Stimulated activated CD4-positive, alpha-beta T cell treated with anti-CD3 and anti-CD28 coated beads, Interleukin-15, amount 100 ng/mL, for 1 hour (primary cell): ENCODE measurements at places on chromosomes 6 and 20.

DNA sequence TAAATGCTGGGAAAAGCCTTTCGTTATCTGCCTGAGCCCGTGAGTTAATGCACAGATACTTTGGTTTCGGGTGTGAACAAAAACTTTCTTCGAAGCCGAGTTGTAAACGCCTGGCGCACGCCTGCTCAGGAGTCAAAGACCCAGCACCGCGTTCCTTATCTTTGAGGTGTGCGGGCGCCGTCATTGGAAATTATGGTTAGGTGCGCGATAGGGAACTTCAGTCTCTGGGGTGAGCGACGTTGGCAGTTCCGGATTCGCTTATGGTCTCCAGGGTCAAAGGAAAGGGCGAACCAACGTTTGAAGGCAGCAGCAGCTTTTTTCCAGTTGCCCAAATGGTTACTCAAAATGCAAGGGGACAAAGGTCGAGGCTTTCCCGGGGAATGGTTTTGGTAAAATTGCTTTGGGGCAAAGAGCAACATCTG lies 853 bp downstream of the SLC22A3 start:
- DNase-seq = no peak

DNA sequence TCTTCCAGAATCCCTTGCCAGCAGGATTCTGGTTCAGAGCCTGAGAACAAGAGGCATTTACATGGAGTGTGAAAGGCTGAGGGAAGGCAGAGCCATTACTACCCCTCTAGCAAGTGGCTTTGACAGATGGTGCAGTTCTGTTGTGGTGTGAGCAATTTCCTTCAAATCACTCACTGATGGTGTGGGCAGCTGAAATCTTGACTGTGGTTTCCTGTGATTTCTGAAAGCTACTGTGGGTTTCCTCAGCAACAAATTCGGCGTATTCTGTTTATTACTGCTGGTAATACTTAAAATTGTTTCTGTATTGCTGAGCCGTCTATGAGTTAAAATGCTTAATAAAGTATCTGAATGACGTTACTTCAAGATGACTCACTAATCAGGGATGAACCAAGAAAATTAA lies 181.5 kb upstream of the TCF21 start:
- no peak for DNase-seq

DNA sequence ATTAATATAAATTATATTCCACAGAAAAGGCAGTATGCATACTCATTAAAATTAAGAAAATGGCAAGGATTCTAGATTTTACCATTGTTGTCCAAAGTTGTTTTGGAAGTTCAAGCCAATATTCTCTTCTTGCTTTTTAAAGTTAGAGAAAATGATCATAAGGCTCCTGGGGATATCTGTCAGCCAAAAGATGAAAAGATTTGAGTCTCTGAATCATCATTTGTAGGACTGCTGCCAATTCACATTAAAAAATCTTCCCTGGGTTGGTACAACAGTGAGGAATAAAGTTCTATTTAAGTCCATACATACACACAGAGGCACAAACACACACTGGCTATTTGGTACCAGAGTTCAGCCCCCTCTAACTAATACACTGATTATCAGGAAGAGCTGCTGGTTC lies 620.1 kb downstream of the COL12A1 start:
- DNase-seq = no peak

DNA sequence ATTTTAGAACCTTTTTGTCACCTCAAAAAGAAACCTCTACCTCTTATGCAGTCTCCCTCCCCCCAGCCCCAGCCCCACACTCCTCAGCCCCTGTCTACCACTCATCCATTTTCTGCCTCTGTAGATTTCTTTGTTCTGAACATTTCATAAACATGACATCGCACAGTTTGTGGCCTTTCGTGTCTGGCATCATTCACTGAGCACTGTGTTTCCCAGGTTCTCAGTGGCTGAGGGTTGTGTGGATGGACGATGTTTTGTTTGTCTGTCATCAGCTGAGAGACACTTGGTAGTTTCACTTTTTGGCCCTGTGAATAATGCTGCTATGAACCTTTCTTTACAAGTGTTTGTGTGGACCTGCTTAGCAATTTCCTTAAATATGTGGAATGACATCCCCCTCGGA lies 64.5 kb downstream of the FAM120B start:
- no peak for DNase-seq

GRCh38 chr6:134739299-134740026 lies 210.4 kb downstream of the ALDH8A1 start:
- DNase-seq = no peak

- DNase-seq = no peak
Measured at GRCh38 chr6:22082218-22082617, 214.6 kb downstream of the PRL start.

DNA sequence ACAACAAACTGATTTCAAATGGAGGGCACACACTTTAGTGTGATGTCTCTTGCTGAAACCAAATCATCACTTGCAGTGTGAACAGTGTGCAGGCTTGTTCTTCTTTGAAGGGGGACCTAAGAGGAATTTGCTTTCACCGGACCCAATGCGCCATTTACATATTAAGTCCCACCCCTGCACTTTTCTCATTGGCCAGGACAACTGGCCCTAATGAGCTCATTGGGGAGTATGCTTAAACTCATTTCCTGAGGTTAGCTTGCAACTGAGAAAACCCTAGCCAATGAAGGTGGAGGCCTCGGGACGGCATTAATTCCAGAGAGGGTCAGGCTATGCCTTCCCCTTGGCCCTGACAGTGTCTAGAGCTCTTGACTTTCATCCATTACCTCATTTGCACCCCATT lies 58.7 kb downstream of the VEGFA start:
- no peak for DNase-seq

DNA sequence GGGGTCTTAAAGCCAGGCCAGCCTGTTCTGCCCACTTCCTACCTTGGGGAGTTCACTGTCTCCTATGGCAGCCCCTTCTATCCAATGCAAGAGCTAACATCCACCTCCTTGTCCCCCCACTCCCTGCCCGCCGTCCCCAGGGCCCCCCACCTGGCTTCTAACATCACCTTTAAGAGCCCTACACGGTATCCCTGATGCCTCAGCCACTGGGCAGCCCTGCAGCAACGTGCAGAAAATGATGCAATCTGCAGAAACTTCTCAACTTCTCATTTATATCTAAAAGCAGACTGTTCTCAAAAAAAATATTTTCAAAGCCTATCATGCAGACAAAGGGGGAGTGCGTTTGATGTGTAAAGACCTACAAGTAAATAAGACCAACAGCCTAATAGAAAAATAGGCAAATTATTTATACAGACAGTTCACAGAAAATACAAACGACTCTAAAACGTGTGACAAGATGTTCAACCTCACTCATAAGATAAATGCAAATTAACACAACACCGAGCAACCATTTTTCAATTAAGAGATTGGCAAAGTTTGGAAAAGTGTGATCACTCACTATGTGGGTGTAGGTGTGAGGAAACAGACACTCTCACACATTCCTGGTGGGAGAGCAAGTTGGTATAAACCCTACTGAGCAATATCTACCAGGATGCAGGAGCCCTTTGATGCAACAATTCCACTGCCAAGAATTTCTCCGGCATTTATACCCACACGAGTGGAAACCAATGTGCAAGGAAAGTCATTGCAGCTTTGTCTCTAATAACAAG lies 15.1 kb upstream of the HCK start:
- no peak for DNase-seq

- no peak for DNase-seq
Measured at GRCh38 chr20:568097-568652, 24.6 kb upstream of the CSNK2A1 start.

DNA sequence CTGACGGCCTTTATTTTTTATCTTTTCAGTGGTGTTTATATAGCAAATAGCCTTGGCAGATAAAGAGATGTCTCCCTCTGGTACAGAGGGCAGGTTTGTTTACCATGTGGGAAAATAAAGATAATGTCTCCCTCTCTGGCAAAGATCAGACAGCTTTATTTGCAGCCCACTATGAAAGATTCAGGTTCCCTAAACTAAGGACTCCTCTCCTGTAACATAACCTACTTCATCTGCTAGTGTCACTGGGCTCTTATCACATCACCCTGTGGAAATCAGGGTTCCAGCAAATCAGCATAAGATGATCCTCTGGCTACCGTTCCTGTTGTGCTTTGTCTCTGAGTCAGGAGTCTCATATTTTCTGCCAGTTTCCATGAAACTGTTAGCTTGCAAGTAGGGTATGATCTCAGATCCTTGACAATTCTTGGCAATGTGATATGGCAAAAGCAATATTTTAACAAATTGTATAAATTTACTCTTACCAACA lies 3.1 kb downstream of the FBXL4 start:
- DNase-seq = no peak

GRCh38 chr20:42656130-42656529 lies 533.6 kb downstream of the PTPRT start:
- no peak for DNase-seq

DNA sequence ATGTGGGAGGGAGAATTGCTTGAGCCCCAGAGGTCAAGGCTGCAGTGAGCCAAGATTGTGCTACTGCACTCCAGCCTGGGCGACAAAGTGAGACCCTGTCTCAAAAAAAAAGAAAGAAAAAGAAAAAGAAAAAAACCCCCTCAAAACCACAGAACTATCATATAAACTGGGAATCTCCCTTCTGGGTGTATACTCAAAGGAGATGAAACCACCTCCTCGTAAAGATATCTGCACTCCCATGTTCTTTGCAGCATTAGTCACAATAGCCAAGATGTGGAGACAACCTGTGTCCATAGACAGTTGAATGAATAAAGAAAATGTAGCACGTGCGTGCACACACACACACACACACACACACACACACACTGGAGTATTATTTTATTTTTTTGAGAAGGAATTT lies 8.5 kb upstream of the AFG1L start:
- no peak for DNase-seq

GRCh38 chr6:5525209-5525608 lies 263.9 kb downstream of the FARS2 start:
- no peak for DNase-seq

DNA sequence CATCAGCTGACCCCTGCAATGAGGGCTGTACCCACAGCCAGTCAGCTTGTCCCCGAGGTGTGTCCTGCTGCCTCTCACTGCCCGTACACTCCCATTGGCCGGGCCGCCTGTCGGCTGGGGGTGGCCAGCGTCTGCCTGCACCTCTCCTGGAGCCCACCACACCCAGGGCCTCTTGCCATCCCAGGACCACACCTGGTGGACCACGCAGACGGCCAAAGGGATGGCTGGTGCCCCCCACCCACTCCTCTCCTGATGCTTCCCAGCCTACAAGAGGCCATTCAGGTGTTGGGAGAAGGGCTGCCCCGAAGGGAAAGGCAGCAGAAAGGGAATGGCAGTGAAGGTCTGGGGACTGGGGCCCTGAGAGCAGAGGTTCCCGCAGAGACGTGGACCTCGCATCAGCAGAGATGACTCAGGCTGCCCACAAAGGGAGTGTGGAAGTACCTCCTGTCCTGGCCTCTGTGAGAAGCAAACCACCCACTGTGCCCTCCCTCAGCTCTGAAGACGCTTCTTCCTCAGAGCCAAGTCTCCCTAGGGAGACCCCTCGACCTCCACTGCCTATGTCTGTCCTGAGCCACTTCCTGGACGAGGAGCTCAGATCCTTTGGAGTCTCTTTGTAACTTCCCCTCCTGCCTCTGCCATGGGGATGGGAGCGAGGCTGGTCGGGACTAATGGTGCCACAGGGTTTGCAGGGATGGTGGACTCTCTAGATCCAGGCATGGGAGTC lies 60.9 kb downstream of the PYGB start:
- DNase-seq = no peak

- peak; percentile 45 for DNase-seq
Measured at GRCh38 chr6:16331384-16332174, 93.2 kb downstream of the GMPR start.

GRCh38 chr6:101212640-101213039 lies 180.9 kb upstream of the GRIK2 start:
- DNase-seq = no peak

GRCh38 chr6:168414336-168415097 lies 26.5 kb upstream of the SMOC2 start:
- no peak for DNase-seq

GRCh38 chr6:37551867-37552266 lies 52.2 kb upstream of the CCDC167 start:
- DNase-seq = no peak

GRCh38 chr6:2230659-2231277 lies 14.6 kb downstream of the GMDS start:
- no peak for DNase-seq

GRCh38 chr6:121442576-121442975 lies 7.1 kb downstream of the GJA1 start:
- no peak for DNase-seq

- DNase-seq = peak; percentile 75
Measured at GRCh38 chr6:90274451-90275030, 22.1 kb downstream of the BACH2 start.

GRCh38 chr6:134667111-134667510 lies 282.8 kb downstream of the ALDH8A1 start:
- DNase-seq = no peak

DNA sequence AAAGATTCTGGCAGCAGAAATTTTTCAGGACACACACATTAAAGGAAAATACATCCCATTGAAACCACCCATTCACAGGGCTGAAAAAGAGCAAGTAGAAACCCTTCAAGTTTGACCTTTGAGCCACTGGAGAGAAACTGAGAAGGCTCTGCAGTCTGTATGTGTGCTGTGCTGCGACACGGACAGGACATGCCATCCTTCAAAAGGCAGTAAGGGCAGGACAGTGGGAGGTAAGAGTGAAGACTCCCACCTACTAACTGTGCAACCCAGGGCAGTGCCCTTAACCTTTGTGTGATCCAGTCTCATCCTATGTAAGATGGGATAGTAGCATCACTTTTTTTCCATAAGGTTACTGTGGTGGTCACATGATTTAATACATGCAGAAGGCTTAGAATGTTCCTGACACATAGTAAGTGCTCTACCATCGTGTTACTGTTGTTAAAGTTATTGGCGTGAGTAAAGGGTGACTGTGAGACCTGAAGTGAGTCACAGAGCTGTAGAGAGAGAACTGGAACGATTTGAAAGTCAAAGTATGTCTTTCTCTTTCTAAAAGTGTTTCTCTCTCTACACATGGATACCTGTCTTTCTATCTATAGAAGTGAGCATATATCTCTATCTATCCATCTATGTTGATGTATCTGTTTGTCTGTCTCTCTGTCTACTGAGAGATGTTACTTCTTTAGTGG lies 153.7 kb upstream of the OLIG3 start:
- DNase-seq = no peak

DNA sequence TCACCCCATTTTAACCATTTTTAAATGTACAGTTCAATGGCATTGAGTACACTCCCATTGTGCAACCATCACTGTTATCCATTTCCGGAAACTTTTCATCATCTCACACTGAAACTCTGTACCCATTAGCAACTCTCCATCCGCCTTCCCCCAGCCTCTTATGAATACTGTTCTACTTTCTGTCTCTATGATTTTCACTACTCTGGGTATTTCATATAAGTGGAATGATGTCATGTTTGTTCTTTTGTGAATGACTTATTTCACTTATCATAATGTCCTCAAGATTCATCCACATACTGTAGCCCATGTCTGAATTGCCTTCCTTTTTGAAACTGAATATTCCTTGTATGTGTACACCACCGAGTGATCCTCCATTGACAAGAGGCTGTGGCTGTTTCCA lies 92.9 kb upstream of the TOX2 start:
- DNase-seq = no peak

DNA sequence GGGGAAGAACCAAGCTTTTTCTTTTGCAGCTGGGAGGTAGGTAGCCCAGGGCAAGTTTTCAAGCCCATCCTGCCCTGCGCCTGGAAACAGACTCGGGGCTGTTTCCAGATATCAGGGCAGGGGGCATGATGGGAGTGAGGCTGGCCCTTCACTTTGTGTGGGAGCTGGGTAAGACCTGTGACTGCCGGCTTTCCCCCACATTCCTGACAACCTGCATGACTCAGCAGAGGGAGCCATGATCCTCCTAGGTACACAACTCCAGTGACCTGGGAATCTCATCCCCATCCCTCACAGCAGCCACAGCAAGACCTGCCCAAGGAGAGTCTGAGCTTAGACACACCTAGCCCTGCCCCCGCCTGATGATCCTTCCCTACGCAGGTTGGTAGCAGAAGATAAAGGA lies 280.8 kb downstream of the SOX4 start:
- DNase-seq = no peak
